NCI-H69 (cell line): ENCODE measurements at places on chromosomes 7 and 10.

- peak; percentile 17 for DNase-seq
Measured at GRCh38 chr10:124520558-124521428, 59.2 kb downstream of the LHPP start.

DNA sequence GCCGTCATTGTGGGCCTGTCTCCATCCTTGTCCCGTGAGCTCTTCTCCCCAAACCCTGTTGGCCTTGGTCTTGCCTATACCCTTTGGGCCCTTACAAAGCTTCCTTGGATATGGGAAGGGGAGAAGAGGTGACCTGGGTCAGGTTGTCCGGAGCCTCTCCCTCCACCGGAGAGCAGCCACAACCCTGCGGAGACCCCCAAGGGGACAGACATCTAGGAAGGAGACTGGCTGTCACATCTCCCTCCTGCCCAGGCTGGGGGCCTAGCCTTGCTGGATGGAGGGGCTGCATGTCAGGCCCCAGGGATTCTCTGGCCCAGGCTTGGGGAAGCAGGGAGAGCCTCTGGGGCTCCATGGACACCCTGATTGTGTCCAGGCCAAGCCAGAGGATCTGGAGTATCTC is 11.8 kb downstream of the NACAD start:
- no peak for DNase-seq

- peak; percentile 70 for DNase-seq
Measured at GRCh38 chr7:79268730-79269129, 184.7 kb downstream of the MAGI2 start.

- DNase-seq = no peak
Measured at GRCh38 chr7:50293509-50294179, 10.9 kb upstream of the IKZF1 start.
